Fibroblast of mammary gland (primary cell): ENCODE measurements at places on chromosomes 2 and 18.

DNA sequence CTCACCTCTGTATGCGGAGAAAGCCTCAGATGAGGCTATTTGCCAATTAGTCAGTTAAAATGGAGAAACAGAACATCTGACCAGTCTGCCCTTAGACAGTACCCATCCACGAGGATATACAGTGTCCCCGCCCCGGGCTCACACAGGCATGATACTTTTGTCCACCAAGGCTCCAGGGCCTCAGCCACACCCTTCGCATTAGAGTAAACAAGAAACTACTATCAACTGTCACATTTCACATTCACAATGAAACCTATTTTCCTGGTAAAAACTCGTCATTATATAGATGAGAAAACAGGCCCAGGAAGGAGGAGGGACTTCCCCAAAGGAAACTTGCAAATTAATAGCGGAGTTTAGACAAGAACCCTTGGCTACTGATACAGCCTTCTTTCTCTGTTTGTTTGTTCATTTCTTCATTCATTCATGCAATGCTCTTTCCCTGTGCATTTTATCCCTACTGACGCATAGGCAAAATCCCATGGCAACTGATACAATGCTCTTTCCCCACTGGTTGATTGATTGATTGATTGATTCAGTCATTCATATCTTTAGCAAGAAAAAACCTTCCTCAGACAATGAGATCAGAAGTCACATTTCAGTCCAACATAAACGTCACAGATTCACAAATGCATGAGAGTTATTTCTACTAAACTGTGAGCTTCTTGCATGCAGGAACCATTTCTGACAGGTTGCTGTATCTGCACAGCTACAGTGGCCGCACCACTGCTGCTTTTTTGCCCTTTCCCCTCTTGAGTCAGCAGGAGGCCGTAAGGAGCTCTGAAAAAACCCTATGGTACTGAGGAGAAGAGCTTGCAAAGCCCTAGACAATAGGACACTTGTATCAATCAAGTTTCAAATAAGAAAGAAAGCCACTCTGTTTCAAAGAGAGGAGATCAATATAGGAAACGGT lies 777.1 kb downstream of the RNF144A start:
- no peak for DNase-seq

- DNase-seq = no peak
These were observed 288.8 kb upstream of the SIX3 start for GRCh38 chr2:44652701-44653100.

GRCh38 chr2:199916980-199917379 lies 5.9 kb downstream of the C2orf69 start:
- no peak for DNase-seq

- no peak for DNase-seq
These were observed 220.2 kb upstream of the SMAD7 start for GRCh38 chr18:49170925-49171505.

GRCh38 chr2:179049546-179050311 lies at the start of gene CCDC141:
Gene CCDC141, minus strand, starts transcription at chr2:179050137. Its CDS starts 196 bp downstream, at chr2:179049941.
- DNase-seq = no peak

DNA sequence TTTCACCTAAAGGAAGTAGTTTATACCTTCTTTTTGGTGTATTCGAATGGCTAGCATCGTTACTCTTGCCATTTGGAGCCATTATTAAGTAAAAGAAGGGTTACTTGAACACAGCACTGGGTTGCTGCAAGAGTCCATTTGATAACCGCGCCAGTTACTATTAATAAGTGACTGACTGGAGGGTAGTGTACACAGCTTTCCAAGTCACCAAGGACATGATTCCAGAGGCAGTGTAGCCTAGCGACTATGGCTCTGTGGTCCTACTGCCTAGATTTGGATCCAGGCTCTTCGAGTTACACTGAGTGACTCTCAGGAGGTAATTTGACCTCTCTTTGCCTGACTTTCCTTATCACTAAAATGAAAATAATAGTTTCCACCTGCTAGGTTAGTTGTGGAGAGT lies 206.8 kb downstream of the MEIS1 start:
- no peak for DNase-seq

GRCh38 chr18:9762526-9762925 lies 54.4 kb downstream of the RAB31 start:
- no peak for DNase-seq

- DNase-seq = no peak
These were observed 237.2 kb downstream of the PRKCE start for GRCh38 chr2:45888641-45889040.

- DNase-seq = no peak
These were observed 1719.7 kb upstream of the PIK3C3 start for GRCh38 chr18:40235323-40235722.

- peak; percentile 23 for DNase-seq
These were observed 147.8 kb downstream of the TMEM18 start for GRCh38 chr2:529424-529823.

- no peak for DNase-seq
These were observed 9.7 kb downstream of the SMAD7 start for GRCh38 chr18:48940854-48941611.

DNA sequence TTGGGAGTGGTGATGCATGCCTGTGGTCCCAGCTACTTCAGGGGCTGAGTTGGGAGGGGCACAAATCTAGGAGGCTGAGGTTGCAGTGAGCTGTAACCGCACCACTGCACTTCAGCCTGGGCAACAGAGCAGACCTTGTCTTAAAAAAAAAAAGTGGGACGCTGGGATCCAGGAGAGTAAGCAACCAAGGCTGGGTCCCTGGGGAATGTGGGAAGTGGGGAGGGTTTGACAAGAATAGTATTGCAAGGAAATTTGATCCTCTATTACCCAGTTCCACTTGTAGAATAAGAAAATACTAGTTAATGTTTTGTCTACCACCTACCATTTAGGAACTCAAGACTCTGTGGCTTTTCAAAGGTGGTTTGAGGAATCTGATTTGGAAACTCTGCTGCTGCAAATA lies 21.1 kb upstream of the DYTN start:
- DNase-seq = no peak

- peak; percentile 76 for DNase-seq
These were observed 4.0 kb upstream of the RNF152 start for GRCh38 chr18:61896757-61897156.

DNA sequence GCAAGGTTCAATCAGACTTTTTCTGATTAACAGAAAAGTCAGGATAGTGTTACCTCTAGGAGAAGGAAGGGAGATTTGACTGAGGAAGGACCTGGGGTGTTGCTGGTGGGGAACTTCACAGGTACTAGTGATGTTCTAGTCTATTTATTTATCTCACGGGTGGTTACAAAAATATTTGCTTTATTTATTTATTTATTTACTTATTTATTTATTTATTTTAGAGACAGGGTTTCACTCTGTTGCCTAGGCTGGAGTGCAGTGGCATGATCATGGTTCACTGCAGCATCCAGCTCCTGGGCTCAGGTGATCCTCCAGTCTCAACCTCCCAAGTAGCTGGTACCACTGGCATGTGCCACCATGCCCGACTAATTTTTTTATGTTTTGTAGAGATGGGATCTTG lies 105.4 kb downstream of the MCFD2 start:
- DNase-seq = no peak

GRCh38 chr2:53403792-53404413 lies 363.7 kb upstream of the CHAC2 start:
- DNase-seq = peak; percentile 79

- DNase-seq = no peak
These were observed 26.9 kb downstream of the MEMO1 start for GRCh38 chr2:31983762-31984467.

DNA sequence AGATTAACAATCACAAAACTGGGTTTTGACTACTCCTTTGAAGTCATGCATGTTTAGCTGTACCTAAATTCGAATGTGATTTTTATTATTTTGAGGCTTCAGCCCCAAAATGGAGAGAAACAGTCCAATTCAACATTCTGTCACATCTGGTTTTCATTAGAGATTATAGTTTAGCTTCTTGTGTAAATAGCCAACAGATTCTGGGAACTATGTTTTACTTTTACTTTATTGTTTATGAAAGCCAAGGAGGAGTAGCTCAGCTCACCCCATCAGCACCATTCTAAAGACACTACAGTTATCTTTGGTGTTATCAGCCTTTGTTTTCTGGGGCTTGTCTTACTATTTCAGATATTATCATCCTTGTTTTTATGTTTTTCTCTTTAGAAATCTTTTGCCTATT lies 465.0 kb upstream of the CWC22 start:
- peak; percentile 62 for DNase-seq

- peak; percentile 6 for DNase-seq
These were observed 39.8 kb upstream of the PXDN start for GRCh38 chr2:1784087-1784486.

GRCh38 chr2:30293303-30293921 lies 62.1 kb downstream of the LBH start:
- DNase-seq = peak; percentile 68

GRCh38 chr2:201880993-201881611 lies 74.8 kb downstream of the CDK15 start:
- peak; percentile 73 for DNase-seq

DNA sequence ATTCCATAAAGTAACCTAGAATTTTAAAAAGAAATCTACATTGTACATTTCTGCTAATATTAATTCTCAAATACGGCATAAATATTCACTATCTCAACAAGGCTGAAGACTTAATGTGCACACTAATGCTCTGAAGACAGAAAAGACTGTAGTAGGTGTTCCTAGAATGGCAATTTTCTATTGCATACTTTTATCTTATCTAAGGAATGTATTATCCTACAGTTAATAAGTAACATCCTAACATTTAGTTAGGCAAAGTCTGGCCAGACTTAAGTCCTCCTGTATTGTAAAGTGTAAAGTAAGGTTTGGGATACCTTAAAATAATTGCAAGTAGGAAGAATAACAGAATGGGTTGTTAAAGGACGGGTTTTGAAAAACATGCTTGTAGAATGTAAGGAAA lies 42.2 kb downstream of the CHST9 start:
- no peak for DNase-seq

GRCh38 chr2:44549099-44549471 lies 187.3 kb downstream of the CAMKMT start:
- peak; percentile 90 for DNase-seq

DNA sequence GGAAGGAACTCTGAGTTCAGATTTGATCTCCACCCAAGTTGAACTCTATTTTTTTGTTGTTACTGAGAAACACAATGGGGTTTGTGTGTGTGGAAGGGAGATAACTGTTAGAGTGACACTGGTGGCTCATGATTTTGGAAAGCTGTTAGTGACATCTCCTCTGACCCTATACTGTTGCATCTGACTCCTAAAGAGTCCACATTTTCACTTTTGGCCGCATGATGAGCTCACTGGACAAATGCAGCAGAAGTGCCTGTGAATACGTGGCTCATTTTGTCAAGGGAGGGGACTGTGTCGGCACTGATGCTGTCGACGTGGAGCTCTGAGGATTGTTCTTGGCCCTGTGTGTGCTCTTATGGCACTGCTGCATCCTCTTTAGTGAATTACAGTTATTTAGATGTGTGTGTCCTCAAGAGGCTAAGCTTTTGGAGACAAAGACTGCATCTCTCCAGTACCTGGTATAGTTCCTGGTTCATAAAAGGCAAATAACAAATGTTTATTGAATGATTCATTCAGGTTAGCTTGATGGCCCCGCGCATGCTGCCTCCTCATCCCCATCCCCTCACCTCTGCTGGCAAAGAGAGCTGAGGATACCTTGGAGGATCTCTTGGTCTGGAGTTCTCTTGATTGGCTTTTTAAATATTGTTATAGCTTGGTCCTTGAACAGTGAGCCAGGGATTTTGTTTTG lies 135.4 kb downstream of the PHLPP1 start:
- no peak for DNase-seq

GRCh38 chr2:172985139-172985892 lies 90.3 kb upstream of the MAP3K20 start:
- no peak for DNase-seq

DNA sequence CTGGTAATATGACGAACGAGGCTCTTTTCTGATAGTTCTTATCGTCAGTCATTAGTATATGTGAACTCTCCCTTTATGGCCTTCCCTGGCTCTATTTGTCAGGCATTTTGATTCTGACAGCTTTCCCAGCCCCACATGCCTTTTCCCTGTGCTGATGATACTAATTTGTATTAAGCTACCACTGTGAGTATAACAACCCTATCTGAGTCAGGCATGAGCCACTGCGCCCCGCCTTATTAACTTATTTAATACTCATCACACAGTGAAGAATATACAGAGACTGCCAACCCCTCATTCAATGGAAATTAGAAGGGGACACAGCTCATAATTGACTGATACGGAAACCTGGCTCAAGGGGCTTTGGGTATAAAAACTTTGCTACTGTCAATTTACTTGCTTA lies 140.0 kb downstream of the NETO1 start:
- DNase-seq = no peak

GRCh38 chr2:97728091-97728731 lies 14.8 kb downstream of the ZAP70 start:
- peak; percentile 32 for DNase-seq

DNA sequence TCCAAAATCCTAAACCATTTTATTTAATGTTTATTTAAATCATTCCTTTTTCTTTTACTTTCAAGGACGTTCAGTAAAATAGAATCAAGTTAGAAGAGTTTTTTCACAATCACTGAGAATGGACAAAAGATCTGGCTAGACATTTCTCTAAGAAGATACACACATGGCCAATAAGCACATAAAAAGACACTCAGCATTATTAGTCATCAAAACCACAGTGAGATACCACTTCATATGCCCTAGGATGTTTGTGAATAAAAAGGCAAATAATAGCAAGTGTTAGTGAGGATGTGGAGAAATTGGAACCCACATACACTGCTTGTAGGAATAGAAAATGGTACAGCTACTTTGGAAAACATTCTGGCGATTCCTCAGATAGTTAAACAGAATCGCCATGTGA lies 76.1 kb downstream of the RHBDD1 start:
- DNase-seq = peak; percentile 79

- DNase-seq = no peak
These were observed 54.4 kb downstream of the SCN3A start for GRCh38 chr2:165149439-165149838.

DNA sequence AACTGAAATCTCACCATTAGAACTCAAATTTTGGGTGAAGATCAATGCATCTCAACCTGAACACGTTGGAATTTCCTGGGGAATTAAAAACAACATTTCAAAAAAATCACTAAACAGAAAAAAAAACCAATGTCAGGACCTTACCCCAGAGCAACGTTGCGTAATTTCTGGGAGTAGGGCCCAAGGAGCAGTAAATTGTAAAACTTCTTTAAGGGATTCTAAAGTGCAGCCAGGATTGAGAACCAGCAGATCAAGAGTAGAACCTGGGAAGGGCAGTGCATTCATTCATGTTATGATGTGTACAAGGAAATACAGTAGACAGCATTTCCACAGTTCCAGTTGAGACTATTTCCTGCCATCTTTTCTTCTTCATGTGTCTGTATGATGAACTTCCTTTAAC lies 56.9 kb downstream of the RHBDD1 start:
- DNase-seq = peak; percentile 81

DNA sequence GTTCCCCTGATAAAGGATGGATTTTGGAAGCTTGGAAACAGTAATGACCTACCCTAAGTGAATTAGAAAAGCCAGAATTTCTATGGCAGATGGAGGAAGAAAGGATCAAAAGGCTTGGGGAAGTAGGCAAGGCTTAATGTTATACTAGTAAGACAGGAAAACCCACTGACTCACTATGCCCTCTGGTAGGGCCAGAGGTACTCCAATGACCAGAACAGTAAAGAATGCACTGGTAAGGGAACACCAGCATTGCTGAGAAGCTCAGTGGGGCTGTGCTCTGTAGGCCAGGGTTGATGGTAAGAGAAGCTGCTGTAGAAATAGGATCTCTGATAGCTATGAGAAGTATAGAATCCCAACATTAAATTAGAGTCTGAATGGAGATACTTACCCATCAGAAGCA lies 126.4 kb downstream of the GFPT1 start:
- DNase-seq = peak; percentile 34
